ENCODE measurements at places on chromosomes 11 and 22.
A peak's percentile ranks its signal among the peaks of the same experiment; 100 is the strongest.

GRCh38 chr22:41898645-41899044 is 16.2 kb downstream of the SHISA8 start:
- DNase-seq, result no peak

DNA sequence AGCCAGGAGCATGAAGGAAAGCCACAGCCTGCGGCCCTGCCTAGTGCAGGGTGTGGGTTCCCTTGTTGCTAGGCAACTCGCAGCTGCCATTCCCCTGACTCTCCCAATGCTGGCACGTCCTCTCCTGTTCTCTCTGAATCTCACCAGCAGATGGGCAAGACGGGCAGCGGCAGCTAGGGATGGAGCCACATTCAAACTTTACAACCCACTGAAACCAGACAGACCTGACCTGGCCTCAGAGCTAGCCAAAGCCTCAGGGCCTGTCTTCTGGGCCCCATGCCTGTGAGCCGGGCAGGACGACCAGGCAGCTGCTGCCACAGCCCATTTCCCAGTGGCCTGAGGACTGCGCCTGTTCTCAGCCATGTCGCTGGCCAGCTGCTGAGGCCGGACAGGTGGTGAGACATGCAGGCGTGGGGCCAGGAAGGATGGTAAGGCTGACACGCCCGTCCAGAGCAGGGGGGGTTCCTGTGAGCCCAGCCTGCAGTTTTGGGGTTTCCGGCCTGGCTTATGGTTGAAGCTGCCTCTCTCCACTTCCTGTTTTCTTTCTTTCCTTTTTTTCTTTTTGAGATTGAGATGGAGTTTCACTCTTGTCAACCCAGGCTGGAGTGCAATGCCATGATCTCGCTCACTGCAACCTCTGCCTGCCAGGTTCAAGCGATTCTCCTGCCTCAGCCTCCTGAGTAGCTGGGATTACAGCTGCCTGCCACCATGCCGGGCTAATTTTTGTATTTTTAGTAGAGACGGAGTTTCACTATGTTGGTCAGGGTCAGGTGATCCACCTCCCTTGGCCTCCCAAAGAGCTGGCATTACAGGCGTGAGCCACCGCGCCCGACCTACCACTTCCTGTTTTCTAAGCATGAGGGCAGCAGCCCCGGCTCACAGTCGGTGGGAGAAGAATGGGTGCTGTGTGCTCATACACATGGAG is 4.1 kb downstream of the SUN2 start:
- peak; percentile 48 for DNase-seq

GRCh38 chr11:73243093-73243485 is 25.0 kb downstream of the P2RY2 start:
- DNase-seq, result no peak

- no peak for DNase-seq
These were observed 10.3 kb upstream of the FIBIN start for GRCh38 chr11:26983645-26984044.

DNA sequence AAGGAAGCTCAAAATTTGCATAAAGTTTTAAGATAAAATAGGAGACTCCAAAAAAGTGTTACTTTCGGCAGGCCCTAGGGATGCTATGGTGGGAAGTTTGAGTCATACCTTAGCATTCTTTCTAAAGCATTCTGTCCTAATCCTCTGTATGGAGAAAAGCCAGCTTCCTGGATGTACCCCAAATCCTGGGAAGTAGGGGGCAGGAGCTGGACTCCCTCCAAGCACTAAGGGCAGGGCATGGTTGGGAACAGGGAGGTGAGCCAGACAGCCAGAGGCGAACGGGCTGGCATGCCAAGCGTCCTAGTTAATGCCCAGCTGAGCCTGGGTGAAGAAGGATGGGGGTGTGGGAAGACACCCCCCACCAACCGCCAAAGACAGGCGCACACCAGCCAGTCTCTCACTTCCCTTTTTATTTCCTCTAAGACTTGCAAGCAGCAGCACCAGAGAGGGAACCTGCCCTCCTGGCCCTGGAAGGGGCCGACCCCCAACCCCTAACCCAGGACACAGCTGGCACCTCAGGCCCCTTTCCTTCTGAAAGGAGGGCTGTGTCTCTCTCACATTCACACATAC is 23.9 kb downstream of the RTN4RL2 start:
- no peak for DNase-seq

DNA sequence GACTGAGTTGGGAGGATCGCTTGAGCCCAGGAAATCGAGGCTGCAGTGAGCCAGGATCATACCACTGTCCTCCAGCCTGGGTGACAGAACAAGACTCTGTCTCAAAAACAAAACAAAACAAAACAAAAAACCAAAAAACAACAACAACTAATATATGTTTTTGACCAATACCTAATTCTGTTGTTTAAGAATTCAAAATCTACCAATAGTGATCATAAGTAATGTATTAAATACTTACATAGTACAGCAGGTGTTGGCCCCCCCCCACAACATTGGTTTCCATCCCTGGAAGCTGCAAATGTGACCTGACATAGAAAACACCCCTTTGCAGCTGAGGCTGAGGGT is 74.7 kb downstream of the KCNQ1 start:
- DNase-seq, result no peak

All from activated CD4-positive, alpha-beta T cell treated with anti-CD3 and anti-CD28 coated beads for 4 hours (primary cell).